Globus pallidus (tissue), 1 donor: ENCODE measurements at places on chromosomes 6 and 20.

DNA sequence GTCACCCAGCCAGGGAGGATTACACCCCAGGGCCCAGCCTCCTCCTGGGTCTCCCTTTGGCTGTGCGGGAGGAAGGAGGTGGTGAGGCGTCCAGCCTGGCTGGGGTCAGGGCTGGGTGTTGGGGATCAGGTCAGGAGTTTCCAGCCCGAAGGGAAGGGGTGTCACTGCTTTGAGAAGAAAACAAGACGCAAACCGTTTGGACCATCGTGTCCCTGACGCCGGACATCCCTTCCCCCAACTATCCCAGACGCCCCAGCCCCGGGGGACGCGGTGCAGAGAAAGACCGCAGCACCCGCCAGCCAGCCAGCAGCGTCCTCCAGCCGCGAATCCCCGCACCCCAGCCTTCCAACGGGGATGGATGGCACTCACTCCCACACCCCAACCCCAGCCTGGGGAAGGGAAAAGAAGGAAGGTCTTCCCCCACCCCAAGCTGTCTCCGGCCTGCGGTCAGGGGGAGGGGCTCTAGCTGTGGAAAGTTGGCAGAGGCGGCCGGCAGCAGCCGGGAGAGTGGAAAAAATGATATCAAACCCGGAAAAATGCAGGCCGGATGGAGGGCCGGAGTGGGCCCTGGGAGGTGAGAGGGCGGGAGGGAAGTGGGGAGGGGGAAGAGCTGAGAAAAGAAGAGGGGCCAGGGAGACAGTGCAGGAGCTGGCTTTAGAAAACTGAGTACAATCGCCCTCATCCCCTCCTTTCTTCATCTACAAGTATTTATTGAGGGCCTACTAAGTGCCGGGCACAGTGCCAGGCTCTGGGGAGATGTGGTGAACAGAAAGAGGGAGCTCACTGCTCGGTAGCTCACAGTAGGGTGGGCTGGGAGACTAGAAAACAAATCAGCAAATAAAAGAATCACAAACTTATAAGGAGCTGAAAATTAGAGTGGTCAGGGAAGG, 10.6 kb downstream of the REM1 start:
- DNase-seq = peak; percentile 4

DNA sequence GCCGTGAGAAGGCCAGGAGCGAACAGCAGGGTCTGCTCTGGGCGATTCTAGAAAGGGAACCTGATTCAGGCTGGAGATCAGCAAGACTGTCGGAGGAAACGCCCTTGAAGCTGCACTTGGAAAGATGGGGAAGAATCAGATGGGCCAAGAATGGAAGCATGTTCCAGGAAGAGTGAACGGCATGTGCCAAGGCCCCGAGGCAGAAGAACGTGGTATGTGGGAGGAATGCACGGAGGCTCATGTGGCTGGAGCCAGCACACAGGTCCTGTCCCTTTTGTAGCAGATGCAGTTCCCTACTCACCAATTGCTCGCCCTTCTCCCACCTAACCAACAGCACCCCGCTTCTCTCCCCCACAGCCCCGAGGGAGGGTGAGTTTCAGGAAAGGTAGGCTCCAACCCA, 180.6 kb downstream of the TFAP2C start:
- no peak for DNase-seq

GRCh38 chr6:45626087-45626891, 248.6 kb upstream of the SUPT3H start:
- no peak for DNase-seq

- DNase-seq = no peak
Measured at GRCh38 chr6:121984956-121985355, 414.5 kb upstream of the HSF2 start.

DNA sequence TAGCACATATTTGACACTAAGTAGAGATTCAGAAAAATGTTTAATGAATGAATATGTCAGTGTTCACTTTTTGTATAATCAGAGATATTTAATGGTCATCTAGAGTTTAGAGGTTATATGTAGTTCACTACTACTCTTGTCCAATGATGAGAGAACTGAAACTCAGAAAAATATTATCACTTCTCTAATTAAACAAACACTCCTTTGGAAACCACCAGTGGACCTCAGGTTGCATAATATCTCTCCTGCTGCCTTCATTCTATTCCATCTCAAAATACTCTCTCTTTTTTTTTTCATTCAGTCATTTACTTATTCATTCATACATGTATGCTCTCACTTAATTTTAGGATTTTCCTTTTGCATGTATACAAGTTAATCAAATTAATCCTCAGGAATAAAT, 423.1 kb upstream of the RNF217 start:
- DNase-seq = no peak

GRCh38 chr6:30747300-30747687, 2.9 kb upstream of the IER3 start:
- no peak for DNase-seq

DNA sequence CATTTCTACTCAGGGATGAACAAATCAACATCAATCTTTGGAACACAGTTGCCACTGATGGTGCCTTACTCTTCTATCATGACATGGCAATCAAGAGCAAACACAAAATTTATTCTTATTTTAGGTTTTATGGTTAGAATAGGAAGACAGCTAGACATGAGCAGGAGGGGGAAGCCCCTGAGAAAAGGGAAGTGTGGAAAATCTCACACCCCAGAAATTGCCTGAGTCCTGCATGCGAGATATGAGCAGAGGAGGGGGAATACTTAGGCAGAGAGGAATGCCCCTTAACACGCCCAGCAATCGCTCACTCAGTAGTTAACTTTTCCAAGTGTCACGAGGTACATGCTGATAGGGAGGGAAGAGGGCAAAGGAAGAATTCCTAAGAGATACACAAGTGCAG, 79.3 kb downstream of the PLG start:
- no peak for DNase-seq

DNA sequence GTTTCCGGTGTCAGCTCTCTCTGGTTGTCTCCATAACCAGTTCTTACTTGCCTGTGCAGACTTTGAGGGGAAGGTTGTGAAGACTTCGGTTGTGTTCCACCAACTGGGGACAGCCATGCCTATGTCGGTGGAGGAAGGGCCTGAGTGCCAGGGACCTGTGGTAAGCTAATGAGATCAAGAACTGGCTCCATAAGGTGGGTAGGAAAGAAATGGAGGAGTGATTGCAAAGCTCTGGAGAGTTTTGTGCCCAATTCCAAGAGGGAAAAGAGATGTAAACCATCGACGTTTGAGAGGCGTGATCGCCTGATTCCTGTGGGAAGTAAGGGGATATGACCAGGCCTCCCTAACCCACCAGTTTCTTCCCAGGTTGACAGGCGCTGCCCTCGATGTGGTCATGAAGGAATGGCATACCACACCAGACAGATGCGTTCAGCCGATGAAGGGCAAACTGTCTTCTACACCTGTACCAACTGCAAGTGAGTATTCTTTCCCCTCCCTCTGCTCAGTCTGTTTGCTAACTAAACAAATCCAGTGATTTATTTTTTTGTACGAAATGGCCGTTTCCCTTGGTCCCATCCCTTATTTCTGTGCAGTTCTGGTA, 893 bp downstream of the POLR1H start:
- DNase-seq = no peak

GRCh38 chr6:168871642-168872315, 381.9 kb downstream of the THBS2 start:
- no peak for DNase-seq

DNA sequence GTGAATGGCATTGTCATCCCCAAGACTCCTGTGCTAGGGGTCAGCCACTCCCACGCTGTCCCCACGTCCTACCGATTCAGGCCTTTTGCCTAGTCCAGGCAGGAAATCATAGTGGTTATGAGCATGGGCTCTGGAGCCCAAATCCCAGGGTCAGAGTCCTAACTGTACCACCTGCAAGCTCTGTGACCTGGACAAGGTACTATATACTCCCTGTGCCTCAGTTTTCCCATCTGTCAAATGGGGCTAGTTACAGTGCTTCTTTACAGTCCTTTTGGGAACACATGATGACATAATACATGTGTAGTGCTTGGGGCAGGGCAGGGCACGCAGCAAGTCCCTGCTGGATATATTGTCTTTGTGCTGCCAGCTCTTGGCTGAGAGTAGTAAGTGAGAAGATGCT, 27.2 kb downstream of the EFCAB8 start:
- DNase-seq = no peak

- DNase-seq = no peak
Measured at GRCh38 chr6:73713426-73714147, 17.6 kb downstream of the CD109 start.

DNA sequence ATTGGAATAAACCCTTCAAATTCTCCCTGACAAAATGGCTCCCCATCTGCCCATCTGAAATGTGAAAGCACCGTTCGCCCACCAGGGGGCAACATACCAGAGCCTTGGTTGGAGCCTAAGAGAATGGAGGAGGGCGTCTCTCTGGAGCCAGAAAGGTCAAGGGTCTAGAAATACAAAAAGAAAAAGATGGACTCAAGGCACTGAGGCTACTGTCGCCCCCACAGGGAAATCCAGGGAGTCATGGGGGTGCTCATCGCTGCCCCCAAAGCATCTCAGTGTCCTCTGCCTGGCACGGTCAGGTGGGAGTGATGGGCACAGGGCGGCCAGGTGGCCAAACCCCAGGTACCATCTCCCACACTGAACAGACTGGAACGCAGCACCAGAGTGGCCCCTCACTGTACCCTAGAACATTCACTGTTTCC, 136.3 kb downstream of the ZMYND8 start:
- no peak for DNase-seq

DNA sequence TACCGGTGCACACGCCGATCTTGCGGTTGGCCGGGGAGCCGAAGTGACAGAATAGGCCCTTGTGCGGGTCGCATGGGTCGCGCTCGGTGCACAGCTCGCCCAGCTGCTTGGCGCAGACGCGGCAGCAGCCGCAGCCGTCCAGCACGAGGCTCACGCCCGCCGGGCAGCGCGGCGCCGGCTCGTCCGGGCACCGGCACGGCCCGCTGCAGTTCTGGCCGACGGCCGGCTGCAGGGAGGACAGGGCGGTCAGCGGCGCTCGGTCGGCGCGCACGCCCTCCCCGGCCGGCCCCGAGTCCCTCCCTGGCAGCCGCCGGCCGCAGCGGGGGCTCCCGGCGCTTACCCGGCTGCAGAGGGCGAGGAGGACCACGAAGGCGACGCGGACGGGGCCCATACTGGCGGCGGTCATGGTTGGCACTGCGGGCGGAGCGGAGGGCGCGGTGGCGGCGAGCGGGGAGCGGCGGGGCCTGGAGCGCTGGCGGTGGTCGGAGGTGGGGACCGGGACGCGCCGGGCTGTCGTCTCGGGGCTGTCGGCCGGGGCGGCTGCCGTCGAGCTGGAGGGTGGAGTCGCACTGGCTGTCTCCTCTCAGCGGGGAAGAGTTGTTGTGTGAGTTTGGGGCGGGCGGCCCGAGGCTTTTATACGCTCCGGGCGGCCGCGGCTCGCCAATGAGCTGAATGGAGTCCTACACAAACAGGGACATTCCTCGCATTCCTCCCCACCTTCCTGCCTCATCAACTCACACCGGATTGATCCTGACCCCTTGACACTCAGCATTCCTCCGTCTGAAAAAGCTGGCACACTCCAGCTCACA, at the start of gene CCN2:
Gene CCN2, minus strand, starts transcription at position 606 of the 809 bp plus-strand sequence. Its CDS starts 200 bp downstream, at position 406.
- peak; percentile 41 for DNase-seq

- no peak for DNase-seq
Measured at GRCh38 chr6:125155344-125155743, 1.8 kb downstream of the TPD52L1 start.

DNA sequence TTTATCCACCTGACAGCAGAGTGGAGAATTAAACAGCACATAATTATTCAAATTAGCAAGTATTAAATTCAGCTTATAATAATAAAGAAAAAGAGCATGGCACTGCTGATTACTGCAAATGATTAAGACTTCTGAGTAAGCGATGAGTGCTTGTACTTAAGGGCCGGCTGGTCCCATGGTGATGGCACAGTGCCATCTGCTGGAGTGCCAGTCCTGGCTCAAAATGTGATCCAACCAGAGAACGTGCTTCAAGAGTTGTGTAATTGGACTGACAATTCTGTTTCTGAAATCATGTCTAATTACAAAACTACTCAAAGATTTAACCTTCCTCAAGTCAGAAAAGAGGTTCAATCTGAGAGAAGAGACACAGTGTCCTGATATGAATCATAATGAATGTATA, 181.6 kb upstream of the RGS17 start:
- peak; percentile 5 for DNase-seq

- no peak for DNase-seq
Measured at GRCh38 chr6:165200178-165200577, 109.2 kb downstream of the C6orf118 start.

- no peak for DNase-seq
Measured at GRCh38 chr6:167737205-167737830, 89.4 kb upstream of the AFDN start.

DNA sequence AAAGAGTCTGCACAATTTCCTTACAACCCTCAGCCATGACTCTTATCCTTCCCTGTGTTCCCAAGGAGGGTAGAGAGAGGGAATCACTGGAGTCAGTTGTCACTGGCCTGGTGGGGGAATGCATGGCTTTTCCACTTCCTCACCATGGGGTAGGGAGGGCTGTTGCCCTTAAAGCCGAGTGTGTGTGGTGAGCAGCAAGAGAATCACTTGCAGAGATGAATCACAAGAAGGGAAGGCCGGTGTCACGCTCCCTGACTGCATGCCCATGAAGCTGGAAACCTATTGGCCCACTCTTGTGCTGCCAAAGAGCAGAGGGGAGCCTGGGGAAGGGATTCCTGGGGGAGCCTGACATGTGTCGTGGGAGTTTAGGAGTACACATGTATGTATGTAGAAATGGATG, 18.1 kb upstream of the BMP6 start:
- DNase-seq = no peak

- no peak for DNase-seq
Measured at GRCh38 chr6:42947950-42948349, 12.6 kb upstream of the GNMT start.

DNA sequence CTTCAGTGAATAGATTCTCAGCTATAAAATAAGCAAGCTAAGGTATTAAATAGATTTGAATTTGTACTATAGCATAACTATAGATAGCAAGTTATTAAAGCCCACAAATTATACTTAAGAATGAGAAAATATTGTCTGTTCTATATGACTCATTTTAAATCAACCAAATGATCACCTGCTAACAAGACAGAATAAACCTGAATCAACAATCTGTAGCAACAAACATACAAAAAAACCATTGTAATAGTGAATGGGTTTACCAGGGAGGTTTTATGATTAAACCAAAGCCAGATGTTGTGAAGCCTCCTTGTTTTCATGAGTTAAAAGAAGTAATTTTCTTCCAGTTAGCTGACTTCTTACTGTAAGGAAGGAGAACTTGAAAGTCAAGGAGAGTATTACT, 71.9 kb upstream of the HTR1B start:
- no peak for DNase-seq

- no peak for DNase-seq
Measured at GRCh38 chr6:22098601-22099031, 198.2 kb downstream of the PRL start.

DNA sequence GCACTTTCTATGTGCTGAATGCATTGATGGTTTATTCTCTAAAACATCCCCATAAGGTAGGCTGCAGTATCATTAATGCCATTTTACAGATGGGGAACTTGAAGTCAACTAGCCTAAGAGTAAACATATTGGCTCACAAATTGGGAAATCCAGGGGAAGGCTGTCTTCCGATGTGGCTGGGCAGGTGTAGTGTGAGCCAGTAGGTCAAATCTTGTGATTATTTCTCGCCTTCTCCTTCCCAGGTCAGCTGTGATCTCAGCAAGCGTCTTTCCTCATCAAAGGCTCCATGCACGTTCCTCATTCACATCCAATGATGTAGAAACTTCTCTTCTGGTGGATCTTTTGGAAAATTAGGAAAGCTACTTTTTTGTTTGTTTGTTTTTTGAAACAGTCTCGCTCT, 94.1 kb upstream of the SHLD1 start:
- DNase-seq = no peak

- DNase-seq = no peak
Measured at GRCh38 chr20:10541668-10542411, 106.7 kb downstream of the SLX4IP start.

- DNase-seq = no peak
Measured at GRCh38 chr20:13006825-13007224, 1.9 kb upstream of the SPTLC3 start.

- no peak for DNase-seq
Measured at GRCh38 chr20:34179637-34180360, 61.4 kb upstream of the ASIP start.
